Mesothelial cell of epicardium (in vitro differentiated cells): ENCODE measurements at places on chromosomes 5 and 9. TPM values are rescaled to one million over a fixed set of nuclear protein-coding genes. Genes with fewer than 3 reads are reported as not detected.

Gene NPDC1
- total RNA-seq = 75.8 to 84.0 TPM (median 77.9 TPM) in 3 replicates

Gene RNF224
- 0.16 to 0.41 TPM (median 0.29 TPM) in 3 replicates for total RNA-seq

Gene SLCO6A1
- total RNA-seq = 5.7 to 6.2 TPM (median 5.9 TPM) in 3 replicates

Gene SYK
- 3.3 to 3.9 TPM (median 3.8 TPM) in 3 replicates for total RNA-seq

DNA sequence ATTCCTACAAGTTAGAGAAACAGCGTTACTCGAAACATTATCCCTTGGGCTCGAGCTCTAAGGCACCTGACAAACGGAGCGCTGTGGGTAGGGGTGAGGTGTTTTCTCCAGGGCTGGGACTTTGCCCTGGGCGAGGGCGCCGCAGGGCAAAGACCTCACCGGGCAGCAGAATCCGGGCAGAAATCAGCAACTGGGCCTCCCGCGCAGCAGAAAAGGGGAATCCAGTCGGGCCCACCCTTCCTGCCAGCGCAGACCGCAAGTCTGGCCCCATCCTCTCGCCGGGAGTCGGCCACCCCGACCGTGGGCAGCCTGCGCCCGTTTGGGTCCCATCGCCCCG, 430 bp upstream of the MSH3 start:
- no peak for DNase-seq

DNA sequence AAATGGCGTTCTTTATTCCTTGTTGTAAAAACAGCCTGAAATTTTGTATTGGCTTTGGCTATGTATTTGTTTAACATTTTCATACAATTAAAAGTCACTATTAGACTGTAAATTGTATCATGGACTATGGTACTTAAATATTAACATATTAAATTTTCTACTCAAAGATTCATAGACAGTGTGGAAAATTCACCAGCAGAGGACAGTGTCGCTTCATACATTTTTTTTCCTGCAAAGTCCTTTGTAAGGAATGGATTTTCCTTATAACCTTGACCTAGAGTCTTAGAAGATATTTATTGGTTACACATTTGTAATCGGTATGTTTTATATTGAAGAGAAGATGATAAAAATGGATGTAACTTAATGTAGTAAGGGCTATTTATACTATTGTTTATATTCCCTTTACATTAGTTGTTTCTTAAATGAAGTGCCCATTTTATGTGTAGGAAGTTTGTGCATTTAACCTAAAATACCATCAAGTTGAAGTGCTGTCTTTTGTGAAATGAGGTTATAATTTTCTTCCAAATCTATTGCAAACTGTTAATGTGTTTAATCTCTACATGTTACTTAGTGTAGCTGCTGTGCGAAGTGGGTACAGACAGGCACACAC, 150.1 kb downstream of the KDM4C start:
- no peak for DNase-seq

DNA sequence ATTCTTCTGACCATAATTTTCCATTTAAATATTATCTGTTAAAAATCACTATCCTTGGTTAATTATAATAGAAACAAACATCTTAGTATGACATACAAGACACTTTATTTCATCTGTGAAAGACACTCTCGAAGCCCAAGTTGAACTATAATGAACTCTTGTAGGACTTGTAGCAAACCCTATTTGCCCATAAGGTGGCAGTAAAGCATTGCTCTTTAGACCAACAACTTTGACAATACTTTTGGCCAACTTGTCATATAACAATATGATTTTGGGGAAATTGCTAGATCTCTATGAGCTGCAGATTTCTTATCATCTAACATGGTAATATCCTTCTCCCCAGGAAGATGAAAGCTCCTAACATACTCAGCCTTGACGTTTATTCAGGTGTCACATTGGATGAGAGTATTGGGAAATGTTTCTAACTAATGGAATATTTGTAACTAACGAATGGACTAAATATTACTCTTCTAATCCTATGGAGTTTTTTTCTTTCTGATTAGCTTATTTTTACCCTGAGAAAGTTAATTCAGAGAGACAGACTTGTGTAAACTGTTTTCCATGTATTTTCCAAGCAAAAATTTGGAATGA, 11.0 kb downstream of the SPINK14 start:
- no peak for DNase-seq

GRCh38 chr5:50807661-50808060, 141.2 kb downstream of the PARP8 start:
- no peak for DNase-seq

DNA sequence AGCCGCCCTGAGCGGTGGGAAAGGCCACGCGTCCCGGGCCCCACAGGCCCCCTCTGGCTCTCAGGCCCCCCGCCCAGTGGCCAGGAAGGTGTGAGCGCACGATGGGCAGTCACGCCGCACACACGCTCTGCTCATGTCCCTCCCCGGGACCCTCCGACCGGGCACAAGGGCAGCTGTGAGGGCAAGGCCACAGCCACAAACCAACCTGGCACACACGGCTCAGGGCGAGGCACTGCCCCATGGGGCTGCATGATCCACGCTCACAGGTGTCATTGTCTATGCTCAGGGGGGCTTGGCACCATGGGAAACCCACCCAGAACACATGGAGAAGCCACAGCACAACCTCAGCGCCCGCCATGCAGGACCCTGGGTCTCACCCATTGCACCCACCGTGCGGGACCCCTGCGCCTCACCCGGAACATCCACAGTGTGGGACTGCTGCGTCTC, 51.3 kb downstream of the SLC12A7 start:
- no peak for DNase-seq

DNA sequence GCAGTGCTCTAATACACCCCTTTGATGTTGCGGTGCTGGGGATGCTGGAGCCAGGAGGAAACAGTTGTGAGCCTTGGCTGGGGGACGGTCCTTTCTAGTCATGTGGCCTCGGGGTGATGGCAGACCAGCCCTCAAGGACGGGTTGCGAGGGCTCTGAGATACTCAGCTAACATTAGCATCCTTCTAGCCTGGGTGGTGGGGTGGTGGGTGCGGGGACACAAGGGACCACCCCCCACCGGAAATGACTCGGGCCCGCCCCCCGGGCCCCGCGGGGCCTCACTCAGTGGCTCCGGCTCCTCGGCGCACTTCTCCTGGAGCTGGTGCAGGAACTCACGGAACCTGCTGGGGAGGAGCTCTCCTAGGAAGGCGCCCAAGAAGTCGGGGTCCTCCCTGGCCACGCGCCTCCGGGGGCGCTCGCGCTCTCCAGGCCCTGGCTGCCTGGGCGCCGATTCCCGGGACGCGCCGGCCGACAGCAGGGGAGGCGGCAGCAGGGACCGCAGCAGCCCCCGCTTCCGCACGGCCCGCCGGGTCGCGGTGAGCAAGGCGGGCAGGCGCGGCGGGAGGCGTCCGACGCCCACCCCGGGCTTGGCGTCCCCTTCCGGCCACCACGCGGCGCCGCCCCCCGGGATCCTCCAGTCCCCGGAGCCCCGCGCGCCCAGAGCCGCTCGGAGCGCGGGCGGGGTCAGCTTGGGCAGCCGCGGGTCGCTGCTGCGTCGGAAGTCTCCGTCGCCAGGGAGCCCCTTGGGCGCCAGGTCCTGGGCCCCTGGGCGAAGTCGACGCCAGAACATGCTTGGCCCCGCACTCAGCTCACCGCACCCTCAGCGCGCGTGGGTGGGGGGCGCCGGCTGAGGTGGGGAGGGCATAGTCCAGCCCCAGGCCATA, 873 bp downstream of the C9orf50 start:
- peak; percentile 52 for DNase-seq
